ENCODE measurements at places on chromosomes 12 and 14. TPM values are rescaled to one million over a fixed set of nuclear protein-coding genes. Genes with fewer than 3 reads are reported as not detected.

Gene TAS2R13
- total RNA-seq: 0.13 TPM

Gene AKAP3
- total RNA-seq: 1.9 TPM

Gene ANKS1B
- 7.4 TPM for total RNA-seq

Gene DLK1
- 39.9 TPM for total RNA-seq

Gene TRPV4
- 0.07 TPM for total RNA-seq

Gene PIK3C2G
- not detected for total RNA-seq

Gene CMKLR1
- 7.0 TPM for total RNA-seq

Gene IFT43
- total RNA-seq: 15.6 TPM

Gene HCAR2
- not detected for total RNA-seq

Gene CEBPE
- total RNA-seq: not detected

Gene ADAM21
- 0.11 TPM for total RNA-seq

Gene RERGL
- total RNA-seq: 0.39 TPM

Gene NDUFB1
- 306 TPM for total RNA-seq

Gene VAMP1
- 1.5 TPM for total RNA-seq

Gene PAWR
- 2.8 TPM for total RNA-seq

Gene NFE2
- 0.30 TPM for total RNA-seq

Gene DGLUCY
- total RNA-seq: 135 TPM

Gene RCOR1
- total RNA-seq: 11.6 TPM

Gene DPF3
- 19.4 TPM for total RNA-seq

Gene DAAM1
- total RNA-seq: 16.0 TPM

Gene KRT3
- not detected for total RNA-seq

Gene DEGS2
- not detected for total RNA-seq

Gene TMEM30B
- total RNA-seq: 2.0 TPM

Gene ACOT6
- not detected for total RNA-seq

Gene GUCY2C
- total RNA-seq: not detected

Gene SIX6
- total RNA-seq: 0.22 TPM

Gene IL23A
- not detected for total RNA-seq

Gene KRT73
- total RNA-seq: not detected

Gene GPRC5D
- not detected for total RNA-seq

Gene GLI1
- total RNA-seq: 0.61 TPM

Gene RND1
- 0.19 TPM for total RNA-seq

Data from psoas muscle (tissue), 8 donors.